ENCODE measurements at places on chromosomes 2 and 18.

- DNase-seq, result no peak
Observed at GRCh38 chr2:24304098-24304497, 56.2 kb downstream of the ITSN2 start.

GRCh38 chr18:64254399-64255093 is 105.7 kb upstream of the LINC00305 start:
- DNase-seq, result no peak

DNA sequence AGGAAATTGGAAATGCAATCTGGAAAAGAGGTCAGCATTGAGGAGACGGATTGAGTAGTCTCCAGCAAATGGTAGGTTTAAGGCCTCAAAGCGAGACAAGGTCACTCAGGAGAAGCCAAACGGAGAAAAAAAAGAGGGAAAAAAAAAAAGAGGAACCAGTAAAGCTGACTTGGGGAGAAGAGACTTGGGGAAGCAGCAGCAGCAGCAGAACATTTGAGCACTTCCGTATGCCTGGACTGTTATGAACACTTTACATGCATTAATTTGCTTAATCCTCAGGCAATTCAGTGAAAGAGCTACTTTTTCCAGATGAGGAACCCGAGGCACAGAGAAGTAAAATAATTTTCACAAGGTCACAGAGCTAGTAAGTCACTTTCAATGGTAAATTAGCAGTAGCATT is 81.3 kb downstream of the OSBPL6 start:
- no peak for DNase-seq

- no peak for DNase-seq
Observed at GRCh38 chr2:149155988-149156387, 117.5 kb downstream of the LYPD6B start.

GRCh38 chr2:202965810-202966460 is 48.7 kb upstream of the NBEAL1 start:
- DNase-seq, result no peak

GRCh38 chr18:12408247-12408869 is 629 bp downstream of the PRELID3A start:
- no peak for DNase-seq

DNA sequence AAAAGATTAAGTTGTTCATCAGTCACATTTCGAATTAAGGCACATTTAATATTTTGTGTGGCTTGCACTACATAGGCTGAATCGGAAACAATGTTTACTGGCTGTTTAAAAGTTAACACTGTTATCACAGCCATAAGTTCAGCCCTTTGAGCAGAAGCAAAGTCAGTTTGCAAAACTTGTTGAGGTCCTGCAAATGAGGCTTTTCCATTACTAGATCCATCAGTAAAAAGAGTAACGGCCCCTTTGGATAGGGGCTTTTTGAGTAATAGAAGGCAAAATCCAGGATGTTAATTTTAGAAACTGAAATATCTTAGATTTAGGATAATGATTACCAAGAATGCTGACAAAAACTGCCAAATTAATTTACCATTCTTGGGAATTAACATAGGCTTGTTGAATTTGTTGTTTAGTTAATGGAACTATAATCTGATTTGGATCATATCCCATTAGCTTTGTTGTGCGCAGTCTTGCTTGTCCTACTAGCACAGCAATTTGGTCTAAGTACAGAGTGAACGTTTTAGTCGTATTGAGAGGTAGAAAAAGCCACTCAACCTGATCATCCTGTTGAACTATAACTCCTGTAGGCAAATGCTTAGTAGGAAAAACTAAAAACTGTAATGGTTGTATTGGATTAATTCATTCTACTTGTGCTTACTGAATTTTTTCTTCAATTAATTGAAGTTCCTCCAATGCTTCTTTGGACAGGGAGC is 13.9 kb upstream of the SUCLG1 start:
- no peak for DNase-seq

- no peak for DNase-seq
Observed at GRCh38 chr2:19473350-19473749, 114.9 kb upstream of the OSR1 start.

GRCh38 chr2:227095346-227095745 is 68.7 kb downstream of the COL4A4 start:
- no peak for DNase-seq

DNA sequence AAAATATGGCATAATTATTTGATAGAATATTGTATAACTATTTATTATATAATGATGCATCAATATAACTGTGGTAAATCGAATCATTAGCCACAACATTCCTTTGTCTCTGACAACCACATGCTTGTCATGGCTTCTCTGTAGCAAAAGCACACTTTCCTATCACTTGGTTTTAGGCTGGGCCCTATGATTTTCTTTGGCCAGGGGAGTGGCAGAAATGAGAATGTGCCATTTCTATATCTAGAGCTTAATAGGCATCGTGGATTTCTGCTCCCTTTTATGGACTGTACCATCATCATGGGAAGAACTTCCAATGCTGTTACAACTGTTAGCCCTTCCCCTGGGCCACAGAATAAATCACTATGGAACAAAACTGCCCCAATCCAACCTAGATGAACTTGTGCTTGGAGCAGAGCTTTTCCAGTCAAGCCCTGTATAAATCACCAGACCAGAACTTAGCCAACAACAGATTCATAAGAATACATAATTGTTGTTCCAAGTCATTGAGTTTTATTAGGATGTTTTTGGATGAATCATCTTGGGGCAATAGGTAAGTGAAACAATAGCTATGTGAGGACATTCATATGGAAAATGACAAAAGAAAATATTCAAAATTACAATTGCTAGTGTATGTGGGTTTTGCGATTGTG is 715.8 kb downstream of the ERBB4 start:
- no peak for DNase-seq

DNA sequence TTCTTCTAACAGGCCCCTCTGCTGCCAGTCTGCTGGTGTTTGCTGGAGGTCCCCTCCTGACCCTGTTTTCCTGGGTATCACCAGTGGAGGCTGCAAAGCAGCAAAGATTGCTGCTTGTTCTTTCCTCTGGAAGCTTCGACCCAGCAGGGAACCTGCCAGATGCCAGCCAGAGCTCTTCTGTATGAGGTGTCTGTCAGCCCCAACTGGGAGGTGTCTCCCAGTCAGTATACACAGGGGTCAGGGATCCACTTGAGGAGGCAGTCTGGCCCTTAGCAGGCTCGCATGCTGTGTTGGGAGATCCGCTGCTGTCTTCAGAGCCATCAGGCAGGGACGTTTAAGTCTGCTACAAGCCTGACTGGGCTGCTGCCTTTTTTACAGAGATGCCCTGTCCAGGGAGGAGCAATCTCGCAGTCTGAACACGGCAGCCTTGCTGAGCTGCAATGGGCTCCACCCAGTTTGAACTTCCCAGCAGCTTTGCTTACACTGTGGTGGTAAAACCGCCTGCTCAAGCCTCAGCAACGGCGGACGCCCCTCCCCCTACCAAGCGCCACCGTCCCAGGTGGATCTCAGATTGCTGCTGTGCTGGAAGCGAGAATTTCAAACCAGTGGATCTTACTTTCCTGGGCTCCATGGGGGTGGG is 29.9 kb downstream of the CHCHD5 start:
- DNase-seq, result no peak

- no peak for DNase-seq
Observed at GRCh38 chr2:207504513-207505170, 25.1 kb upstream of the CREB1 start.

DNA sequence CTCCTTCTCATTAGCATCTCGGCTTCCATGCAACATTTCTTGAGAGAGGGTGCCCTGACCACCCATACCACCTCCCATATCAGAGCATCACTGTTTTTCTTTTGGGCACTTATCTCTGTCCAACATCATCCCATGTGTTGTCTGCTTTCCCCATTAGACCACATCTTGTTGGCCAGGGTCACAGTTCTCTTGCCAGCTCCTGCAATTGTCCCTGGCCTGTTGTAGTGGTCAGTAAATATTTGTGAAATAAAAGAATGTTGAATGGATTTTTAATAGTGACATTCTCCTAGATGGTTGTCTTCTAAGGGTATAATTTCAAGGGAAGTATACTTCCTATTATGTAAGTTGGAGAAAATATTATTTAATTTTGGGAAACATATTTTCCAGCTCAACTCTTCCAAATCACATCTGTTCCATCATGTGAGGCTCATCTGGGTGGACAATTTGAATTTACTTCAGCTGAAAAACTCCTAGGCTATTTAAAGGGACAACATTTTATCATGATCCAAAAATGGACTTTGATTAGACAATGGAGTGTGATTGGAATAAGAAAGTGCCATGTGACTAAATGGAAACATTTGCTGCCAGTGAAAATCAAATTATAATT is 83.0 kb downstream of the MOGAT1 start:
- no peak for DNase-seq

DNA sequence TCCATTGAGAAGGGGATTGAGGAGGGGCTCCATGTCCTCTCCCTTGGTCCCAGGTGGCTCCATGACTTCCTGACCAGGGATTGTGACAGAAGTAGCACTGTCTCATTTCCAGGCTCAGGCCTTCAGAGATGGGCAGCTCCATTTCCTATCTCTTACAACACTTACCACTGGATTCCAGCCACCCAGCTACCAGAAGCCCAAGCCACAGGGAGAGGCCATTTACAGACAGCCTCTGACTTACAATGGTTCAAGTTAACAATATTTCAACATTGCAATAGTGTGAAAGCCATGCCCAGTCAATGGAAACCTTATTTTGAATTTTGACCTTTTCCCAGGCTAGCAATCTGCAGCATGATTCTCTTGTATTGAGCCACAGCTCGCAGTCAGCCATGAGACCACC is 164.9 kb upstream of the AGAP1 start:
- DNase-seq, result no peak

- no peak for DNase-seq
Observed at GRCh38 chr2:216696321-216696720, 972 bp upstream of the IGFBP5 start.

DNA sequence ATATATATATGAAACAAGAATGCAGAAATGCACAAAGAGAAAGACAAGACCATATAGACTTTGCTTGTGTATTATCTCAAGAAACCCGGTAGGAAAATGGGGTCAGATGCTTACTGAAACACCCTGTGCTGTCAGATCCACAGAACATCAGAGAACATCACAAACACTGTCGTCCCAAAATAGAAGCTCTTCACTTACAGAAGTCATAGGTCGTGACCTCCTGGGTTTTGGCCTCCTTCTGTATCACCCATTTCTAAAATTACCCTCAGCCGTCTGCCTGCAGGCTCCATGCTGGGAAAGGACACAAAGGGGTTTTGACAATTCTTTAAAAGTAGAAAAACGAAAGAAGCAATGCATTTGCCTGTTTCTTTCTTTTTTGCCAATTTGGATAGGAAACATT is 137.9 kb downstream of the PAX3 start:
- no peak for DNase-seq

DNA sequence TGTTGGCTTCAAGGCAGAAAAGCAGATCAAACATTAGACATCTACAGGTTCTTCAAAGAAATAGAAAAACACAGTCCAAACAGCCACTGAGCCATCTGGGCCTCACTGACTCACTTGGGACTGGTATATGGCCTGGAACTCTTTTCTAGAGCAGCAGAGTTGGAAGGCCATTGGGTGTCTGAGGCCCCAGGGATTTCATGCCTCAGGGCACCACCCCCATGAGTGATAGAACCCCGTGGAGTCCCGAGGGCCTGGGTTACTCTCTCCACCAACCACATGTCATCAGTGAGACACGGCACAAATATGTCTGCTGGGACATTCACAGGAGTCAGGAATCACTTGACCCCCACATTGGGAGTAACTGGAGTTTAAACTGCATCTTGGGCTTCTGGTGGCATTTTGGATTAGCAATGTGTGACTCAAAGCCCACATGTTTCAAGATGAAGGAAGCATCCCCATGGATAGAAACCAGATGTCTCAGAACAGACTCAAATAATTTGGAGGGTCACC is 44.0 kb downstream of the CAPN13 start:
- DNase-seq, result no peak

DNA sequence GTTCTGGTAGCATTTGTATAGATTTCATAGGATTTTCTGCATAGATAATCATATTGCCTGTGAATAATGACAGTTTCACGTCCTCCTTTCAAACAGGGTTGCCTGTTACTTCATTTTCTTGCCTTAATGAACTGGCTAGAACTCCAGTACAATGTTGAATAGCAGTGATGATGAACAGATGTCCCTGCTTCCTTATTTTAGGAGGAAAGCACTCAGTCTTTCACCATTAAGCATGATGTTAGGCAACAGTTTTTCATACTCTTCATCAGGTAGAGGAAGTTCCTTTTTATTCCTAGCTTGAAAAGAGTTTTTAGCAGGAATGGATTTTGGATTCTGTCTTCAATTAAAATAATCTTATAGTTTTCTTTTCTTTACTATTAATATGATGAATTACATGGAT is 39.7 kb downstream of the C2orf76 start:
- DNase-seq, result no peak

DNA sequence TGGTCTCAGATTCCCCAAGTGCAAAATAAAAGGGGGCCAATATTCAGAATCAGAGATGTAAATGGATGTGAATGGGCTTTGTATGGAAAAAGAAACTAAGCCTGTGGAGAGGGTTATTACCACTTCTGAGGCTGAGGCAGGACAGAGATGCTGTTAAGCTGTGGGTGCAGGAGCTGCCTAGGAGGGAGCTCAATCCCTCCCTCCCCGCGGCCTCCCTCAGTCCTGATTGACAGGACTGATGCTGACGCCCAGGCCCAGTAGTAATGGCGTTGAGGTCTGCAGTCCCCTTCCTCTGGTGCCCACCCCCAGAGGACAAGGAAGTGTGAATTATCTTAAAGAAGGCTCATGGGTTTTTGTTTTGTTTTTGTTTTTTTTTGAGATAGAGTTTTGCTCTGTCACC is 40.4 kb downstream of the PSD4 start:
- no peak for DNase-seq

DNA sequence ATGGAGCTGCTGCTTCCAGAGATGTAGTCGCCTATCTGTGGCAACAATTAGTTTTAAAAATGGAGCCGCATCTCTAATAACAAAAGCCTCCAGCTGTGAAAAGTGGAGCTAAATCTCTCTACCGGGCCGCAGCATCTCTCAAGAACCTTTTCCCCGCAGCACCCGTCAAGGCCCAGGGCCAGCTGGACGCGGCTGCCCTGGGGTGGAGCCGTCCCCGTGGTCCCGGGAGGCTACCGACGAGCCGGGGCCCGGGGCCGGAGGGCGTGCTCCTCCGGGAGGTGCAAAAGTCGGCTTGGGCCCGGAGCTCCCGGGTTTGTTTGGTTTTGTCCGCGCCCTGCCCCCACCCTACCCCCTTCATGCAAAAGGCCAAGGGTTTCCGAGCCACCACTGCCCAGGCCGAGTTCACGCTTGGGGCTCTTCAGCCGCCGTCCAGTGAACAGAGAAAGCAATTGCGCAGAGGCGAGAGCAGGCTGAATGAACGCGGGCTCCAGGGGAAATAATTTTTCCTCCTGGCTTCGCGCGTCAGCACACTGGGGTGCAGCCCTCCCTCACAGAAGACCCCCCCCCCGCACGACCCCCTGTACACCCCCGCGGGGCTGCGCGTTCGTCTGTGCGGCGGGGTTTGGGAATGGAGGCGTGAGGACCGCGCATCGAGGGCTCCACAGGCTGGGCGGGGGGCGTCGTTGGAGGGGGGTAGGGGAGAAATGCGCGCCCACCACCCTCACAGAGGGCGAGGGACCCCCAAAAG is 557 bp upstream of the GREB1L start:
- DNase-seq, result no peak

GRCh38 chr2:148006249-148007007 is 14.1 kb downstream of the ORC4 start:
- no peak for DNase-seq
